Stimulated activated CD8-positive, alpha-beta memory T cell treated with anti-CD3 and anti-CD28 coated beads, Interleukin-7, amount 100 ng/mL, for 48 hours (primary cell): ENCODE measurements at places on chromosomes 1 and 21.
A peak's percentile ranks its signal among the peaks of the same experiment; 100 is the strongest.

- DNase-seq = no peak
These were observed 3.5 kb downstream of the GNAT2 start for GRCh38 chr1:109615879-109616278.

DNA sequence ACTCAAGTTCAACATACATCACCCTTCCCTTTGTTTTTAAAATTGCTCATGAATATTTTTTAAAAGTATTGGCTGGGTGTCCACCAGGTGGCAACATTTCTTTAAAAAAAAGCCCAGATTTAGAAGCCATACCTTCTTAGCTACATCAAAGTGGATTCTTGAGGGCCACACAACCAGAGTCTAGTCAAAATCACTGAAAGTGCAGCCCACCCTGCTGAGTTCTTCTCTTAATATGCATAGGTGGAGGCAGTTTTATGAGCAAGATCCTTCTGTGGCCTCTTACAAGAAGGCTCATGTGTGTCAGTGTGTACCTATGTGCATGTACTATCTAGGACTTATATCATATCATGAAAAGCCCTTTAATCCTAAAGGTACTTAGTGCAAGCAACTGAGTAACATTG lies 16.9 kb upstream of the GNG12 start:
- no peak for DNase-seq

- DNase-seq = no peak
These were observed 43.3 kb downstream of the IL23R start for GRCh38 chr1:67209521-67209920.

- DNase-seq = no peak
These were observed 63.4 kb downstream of the OPTC start for GRCh38 chr1:203557390-203557789.

GRCh38 chr1:7704214-7705047 lies 66.7 kb upstream of the VAMP3 start:
- peak; percentile 79 for DNase-seq

DNA sequence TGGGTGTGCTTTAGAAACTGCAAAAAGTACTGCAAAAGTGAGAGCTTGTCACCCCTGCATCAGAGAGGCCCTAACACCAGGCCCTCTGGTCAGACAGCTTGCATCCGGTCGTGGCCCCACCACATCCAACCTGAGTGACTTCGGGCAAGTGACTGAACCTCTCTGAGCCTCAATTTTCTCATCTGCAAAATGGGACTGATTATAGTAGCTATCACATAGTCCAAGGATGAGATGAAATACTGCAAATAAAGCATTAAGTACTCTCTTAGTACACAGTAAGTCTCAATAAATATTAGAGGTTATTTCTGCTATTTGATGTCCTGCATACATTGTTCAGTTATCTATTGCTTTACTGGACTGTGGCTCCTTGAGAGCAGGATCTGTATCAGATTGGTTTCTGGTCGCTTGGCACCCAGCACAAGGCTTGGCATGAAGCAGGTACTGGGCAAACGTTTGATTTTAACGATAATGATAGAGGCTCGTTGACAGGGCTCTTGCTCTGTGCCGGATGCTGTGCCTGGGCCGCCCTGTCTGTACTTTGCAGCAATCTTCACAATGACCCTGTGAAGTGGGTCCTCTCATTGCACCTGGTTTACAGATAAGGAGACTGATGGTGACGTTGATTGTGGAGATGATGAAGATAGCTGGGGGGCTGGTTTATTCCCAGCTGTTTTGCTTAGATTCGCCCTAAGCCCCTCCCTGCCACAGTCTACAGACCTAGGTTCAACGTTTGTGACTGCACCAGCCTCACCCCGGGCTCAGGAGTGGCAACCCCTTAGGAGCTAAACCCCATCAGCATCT lies 43.6 kb downstream of the RAP1GAP start:
- DNase-seq = no peak

DNA sequence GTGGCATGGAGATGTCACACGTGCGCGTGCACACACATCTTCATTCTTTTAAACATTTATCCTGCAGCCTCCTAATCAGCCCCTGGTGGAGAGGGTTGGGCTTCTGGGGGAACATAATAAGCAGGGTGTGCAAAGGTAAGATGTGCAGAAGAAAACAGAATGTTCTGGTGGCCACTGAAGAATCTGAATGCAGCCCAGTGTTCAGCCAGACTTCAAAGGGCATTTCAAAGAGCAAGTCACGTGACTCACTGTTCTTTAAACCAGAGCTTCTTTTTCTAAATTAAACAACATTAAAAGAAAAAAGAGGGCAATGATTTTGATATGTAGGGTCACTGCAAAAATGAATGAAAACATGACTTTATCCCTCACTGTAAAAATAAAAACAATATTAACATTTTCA lies 89.8 kb downstream of the ABCA4 start:
- DNase-seq = no peak

- no peak for DNase-seq
These were observed 94.0 kb downstream of the TMEM200B start for GRCh38 chr1:29029667-29030066.

DNA sequence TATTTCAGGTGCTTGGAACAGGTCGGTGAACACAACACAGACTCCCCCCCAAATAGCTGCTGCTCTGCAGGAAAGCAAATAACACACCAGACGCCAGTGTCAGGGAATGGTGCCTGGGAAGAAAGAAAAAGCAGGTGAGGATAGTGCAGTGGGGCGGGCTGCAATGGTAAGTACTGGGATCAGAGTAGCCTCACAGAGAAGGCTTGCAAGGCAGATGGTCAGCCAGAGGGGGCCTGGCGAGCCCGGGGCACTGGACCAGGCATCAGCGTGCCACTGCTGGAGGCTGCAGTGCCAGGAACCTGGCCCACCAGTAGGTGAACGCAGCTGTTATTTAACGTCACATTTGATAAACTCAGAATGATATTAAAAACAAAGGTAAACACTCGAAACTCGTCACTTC lies 60.0 kb downstream of the POFUT2 start:
- DNase-seq = no peak

- no peak for DNase-seq
These were observed 7.1 kb upstream of the CDK18 start for GRCh38 chr1:205497351-205497750.

GRCh38 chr1:70745199-70745598 lies 302.4 kb downstream of the PTGER3 start:
- no peak for DNase-seq

DNA sequence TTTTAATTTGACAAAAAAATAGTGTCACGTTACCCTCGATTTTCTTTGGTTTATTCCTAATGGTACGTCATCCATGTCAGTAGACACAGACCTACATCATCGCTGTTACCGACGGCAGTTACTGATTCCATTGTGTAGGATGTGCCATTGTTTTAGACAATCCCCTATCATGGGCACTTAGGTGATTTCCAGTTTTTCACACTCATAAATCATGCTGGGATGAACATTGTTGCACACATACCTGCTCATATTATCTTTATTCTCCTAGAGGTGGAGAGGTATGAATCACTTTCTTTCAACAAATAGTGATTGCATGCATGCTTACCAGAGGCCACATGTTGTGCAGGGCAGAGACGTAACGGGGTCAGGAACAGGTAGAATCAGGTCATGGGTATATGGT lies 79.7 kb upstream of the EFHD2 start:
- DNase-seq = no peak

DNA sequence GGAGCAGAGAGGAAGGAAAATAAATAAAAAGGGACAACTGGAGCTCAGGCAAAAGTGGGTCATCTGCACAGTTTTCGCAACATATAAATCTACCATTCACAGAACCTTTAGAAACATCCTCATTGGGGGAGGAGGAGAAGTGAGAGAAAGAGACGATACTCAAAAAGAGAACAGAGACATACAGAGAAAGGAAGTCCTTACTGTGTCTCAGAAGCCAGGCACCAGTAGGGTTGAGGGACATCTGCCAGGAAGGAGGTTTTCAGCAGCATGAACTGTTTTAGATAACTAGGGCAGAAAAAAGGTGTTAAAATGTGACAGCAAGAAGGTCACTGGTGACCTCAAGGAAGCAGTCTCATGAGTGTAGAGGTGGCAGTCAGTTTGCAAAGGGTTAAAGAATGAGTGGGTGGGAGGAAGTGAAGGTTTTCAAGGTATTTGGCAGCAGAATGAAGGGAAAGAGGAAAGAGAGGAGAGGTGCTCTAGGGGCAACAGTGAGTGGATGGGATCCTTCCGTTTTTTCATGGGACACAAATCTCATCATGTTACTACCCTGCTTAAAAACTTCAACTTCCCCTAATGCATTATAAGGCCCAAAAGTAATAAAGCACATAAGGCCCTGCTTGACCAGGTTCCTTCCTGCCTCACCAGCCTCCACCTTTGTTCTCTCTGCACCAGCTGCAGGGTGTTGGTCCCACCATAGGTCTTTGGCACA lies 9.5 kb downstream of the JAK1 start:
- DNase-seq = no peak

DNA sequence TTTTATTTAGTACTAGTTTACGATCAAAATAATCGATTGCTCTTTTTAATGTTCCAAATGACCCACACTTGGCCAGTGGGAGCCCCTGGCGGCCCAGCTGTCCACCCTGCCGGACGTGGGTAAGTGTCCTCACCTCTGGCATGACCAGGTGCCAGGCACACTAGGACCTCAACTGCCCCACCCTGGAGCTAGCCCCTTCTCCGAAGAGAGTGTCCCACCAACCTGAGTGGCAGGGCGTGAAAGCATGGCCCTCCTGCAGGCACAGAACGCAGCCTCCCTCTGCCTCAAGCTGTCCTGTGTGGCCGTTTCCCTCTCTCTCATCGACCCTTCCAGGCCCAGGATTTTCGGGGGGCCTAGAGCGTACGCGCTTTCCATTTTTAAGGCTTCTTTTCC lies 32.9 kb upstream of the AGPAT3 start:
- no peak for DNase-seq

DNA sequence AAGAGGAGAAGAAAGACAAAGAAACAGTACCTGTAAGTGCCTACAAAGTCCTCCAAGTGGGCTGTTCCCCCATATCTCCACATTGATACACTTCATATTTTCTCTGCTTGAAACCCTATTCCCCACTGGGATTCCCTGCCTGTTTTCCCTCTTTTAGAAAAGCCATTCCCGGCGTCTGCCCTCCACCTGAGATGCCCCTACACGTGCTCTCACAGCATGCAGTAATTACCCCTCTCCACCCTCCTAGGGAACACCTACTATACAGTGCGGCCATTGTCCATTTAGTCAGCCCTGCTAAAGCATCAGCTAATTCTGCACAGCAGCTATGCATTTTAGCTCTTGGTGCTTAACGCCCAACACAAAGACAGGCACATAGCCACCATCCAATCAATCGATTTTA lies 135.7 kb upstream of the TIAM1 start:
- no peak for DNase-seq

GRCh38 chr1:916173-917075 lies 7.3 kb upstream of the SAMD11 start:
- no peak for DNase-seq

GRCh38 chr1:187763976-187764375 lies 935.2 kb downstream of the PLA2G4A start:
- no peak for DNase-seq

DNA sequence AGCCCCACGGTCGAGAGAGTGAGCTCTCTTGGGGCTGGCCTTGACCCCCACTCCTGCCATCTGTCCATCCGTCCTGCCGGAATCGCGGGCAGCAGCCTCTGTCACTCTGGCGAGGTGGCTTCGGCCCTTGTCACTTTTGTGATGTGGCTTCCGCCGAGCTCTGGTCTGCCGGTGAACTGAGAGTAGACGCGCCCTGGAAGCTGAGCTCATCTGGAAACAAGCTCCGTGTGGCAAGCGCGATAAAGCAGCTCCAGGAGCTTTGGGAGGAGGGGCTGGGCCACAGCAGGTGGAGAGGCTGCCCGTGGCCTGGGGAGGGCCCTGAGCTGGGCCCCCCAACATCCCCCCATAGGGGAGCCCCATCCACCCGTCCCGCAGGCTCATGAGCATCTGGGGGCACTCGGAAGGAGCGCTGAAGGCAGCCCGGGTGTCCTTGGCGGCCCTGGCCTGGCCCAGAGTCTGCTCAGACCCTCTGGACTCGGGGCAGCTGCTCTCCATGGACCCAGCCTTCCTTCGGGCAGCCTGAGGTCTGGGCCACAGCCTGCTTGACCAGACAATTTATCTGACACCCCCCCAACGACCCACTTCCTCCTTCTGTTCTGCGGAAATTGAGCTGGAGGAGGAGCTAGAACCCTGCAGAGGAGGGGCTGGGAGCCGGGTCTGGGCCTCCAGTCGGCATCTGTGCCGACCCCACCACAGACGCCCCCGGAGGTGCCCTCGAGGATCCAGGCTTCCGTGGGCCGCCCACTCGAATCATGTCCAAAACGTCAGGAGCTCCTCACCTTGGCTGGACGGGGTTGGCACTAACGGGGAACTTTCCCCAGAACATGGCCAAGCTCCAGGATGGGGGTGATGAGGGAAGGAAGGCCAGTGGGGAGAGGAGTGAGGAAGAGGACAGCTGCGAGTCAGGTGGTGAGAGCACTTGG lies 59.1 kb downstream of the SLC19A1 start:
- no peak for DNase-seq

DNA sequence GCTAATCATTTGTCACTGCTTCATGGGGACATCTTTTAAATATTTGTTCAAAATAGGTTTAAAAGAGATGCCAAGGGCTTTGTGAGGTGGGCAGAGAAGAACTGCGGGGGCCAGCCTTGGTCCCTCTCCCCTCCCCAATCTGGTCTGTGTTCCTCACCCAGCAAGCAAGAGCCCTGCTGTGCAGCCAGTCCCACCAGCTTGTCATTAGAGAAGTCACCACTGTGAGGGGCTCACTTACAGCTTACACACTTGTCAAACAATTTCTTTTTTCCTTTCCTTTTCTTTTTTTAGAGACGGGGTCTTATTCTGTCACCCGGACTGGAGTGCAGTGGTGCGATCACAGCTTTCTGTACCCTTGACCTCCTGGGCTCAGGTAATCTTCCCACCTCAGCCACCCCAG lies 10.4 kb upstream of the CDK18 start:
- no peak for DNase-seq

GRCh38 chr21:38140207-38140903 lies 116.4 kb upstream of the KCNJ15 start:
- DNase-seq = no peak

GRCh38 chr1:162007466-162007865 lies 16.2 kb downstream of the OLFML2B start:
- DNase-seq = no peak
